ENCODE measurements at places on chromosomes 2 and 18.

DNA sequence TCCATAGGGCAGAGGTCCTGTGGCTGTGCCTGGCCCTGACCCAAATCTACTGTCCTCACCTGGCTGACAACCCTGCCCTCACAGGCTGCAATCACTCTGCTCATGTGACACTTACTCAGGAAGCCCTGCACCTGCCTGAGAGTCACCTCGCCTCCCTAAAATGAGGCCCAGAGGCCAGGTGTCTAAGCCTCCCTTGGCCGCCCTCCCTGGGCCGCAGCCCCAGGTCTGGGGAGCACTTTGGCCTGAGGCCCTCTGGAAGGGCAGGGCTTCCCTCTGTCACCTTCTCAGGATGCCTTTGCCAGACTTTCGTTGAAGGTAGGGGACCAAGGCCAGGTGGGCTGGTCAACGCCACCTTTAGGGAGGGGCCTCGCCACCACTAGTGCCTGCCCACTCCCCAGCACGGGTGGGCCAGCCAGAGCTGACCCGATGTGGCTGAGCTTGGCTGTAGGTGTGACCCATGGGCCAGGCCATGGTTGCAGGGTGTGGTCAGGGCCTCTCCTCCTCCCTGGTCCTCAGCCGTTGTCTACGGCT, 6.1 kb upstream of the GPC1 start:
- no peak for DNase-seq

DNA sequence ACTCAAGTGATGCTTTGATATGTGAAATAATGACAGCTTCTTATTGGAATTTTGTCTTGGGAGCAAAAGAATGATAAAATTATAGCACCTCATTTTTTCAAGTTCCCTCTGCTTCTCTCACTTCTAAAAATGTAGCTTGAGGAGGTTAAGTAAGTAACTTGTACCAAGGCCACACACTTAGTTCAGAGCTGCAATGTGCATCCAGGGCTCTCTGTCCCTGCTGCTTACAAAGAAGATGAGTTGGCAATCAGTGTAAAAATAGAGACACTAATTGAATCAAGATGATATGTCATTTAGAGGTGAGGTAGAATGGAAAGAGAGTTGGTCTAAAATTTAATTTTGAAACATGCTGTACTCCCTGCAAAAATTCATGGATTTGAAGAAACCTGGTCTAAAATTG, 312.0 kb upstream of the TNP1 start:
- DNase-seq = no peak

- no peak for DNase-seq
These were observed 794 bp downstream of the DLX2 start for GRCh38 chr2:172101821-172102390.

- DNase-seq = no peak
These were observed 526.7 kb upstream of the SETBP1 start for GRCh38 chr18:44153981-44154380.

DNA sequence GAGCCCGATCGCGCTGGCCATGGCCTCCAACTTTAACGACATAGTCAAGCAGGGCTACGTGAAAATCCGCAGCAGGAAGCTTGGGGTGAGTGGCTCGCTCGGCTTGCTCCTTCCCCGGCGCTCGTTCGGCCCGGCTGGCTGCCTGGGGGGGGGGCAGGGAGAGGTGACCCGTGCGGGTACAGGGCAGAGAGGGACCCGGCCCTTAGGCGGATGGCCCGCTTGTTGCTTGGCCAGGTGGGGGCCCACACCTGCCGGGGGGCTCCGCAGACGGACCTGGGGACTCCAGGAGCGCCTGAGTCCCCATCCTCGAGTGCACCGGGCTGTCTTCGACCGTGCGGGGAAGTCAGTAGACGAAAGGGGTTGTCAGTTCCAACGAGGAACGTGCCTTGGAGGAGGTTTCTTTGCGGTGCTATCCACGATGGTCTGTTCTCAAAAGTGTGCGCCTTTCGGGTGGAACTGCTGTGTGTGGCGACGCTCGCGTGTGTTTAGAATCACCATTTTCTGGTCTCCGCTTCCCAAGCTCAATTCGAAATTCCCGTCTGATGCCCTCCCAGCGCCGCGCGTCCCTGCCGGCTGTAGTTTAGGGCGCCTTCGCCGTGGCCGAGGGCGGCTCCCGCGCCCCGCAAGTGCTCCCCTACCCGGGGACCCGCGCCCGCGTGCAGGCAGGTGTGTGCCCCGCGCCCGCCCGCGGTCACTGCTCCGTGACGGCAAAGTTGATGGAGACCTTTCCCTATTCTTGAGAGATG, 711 bp downstream of the DOK6 start:
- no peak for DNase-seq

DNA sequence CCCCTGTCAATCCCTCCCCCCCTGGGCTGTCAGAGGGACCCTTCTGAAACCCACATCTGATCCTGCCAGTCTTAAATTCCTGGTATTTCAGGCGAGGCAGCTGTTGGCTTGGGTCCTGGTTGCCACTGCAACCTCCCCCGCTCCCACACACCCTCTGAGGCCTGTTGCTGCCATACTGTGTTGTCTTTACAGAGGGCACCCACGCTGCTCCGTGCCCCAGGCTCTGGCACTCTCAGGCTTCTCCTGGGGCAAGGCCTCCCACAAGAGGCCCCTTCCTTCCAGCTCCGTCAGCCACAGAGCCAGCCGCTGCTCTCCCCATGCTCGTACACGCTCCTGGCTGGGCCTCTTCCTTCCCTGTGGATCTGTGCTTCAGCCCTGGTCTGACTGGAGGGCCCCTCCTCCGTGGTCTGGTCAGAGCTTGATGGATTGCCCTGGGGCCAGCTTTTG, 8.6 kb downstream of the CABLES1 start:
- DNase-seq = no peak

GRCh38 chr2:234136461-234136860, 86.0 kb downstream of the SPP2 start:
- no peak for DNase-seq

DNA sequence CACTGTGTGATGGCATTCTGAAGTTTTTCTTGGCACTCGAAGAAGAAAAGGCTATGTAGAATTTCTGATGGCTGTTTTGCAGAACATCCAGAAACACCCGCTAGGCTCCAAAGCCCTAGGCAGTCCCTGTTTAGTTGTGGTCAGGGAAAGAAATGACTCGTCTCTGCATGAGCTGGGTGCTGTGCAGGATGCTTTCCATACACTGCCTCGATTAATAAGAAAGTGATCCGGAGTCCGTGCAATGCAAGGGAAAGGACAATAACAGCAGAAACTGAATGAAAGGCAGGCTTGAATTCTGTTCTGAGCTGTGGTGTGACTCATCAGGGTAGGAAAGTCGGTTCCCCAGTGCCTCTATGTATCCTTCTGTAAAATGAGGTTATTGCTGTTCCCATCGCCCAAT, 18.7 kb downstream of the MAPRE3 start:
- DNase-seq = no peak

DNA sequence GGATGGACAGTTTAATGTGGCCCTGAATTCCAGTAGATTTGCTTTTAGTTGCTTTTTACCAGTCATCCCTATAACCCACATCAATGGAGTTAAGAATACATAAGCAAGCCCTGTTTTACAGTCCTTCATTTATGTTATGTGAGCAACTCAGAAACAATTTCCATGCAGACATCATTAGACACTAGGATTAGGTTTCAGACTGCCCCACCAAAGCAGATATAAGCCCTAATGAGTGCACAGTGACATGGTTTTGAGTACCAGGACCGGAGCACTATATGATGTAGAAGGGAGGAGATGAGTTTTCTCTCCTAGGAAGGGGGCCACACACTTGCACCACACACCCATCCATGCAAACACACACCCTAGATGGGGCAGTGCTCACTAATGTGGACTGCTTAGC, 15.5 kb downstream of the KCNS3 start:
- DNase-seq = no peak

DNA sequence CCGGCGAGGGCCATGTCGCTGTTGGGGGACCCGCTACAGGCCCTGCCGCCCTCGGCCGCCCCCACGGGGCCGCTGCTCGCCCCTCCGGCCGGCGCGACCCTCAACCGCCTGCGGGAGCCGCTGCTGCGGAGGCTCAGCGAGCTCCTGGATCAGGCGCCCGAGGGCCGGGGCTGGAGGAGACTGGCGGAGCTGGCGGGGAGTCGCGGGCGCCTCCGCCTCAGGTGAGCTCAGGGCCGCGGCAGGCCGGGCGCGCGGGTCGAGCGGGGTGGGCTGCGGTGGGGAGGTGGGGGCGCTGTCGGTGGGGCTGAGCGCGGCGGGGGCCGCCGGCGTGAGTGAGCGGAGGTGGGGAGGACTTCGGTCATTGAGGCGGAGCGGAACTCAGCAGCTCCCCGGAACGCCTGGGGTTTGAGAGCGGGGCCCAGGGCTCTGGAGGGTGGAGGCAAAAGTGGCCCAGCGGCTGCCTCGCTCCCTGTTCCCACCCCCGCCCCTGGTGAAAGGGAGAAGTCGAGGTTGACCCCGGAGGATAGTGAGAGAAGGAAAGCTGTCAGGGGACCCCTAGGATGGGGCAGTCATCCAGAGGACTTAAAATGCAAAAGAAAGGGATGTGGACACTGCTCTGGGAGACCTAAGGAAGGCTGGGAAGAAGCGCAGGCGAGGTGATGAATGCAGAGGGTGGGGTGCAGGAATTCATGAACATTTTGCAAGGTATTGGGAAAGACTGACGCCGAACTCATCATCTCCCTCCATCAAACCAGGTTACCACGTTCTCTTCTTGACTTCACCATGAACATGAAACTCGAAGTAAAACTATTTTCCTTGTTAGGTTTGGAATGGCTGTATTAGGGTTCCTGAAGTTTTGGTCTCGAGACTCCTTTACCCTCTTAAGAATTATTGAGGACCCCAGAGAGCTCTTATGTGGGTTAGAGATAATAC, 633 bp downstream of the MALT1 start:
- DNase-seq = no peak

GRCh38 chr18:75467281-75467795, 39.8 kb upstream of the SMIM21 start:
- no peak for DNase-seq

- DNase-seq = no peak
These were observed 612.1 kb downstream of the ZEB2 start for GRCh38 chr2:143907801-143908200.

- DNase-seq = no peak
These were observed 97.8 kb upstream of the PMAIP1 start for GRCh38 chr18:59802031-59802430.

DNA sequence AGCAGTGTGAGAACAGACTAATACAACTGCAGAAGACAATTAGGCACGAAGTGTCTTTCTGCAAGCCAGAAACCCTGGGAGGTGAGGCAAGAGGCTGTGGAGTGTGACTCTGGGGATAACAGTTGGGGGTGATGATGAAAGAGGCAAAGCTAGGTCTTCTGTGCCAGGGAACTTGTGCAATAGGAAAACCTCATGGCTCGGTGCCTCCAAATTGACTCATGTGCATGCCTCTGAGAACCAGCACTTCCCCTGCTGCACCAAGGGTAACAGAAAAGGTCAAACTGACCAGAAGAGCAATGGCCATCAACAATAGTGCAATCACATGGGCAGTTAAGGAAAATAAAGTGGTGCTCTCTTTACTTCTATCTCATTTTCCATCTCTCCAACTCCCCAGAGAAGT, 136.4 kb downstream of the SCG2 start:
- no peak for DNase-seq

Data from CD4-positive, alpha-beta T cell treated with Interleukin-6 at 100 ng/mL for 8 hours (primary cell).